Spinal cord (tissue), 10 donors: ENCODE measurements at places on chromosomes 7 and 10.

DNA sequence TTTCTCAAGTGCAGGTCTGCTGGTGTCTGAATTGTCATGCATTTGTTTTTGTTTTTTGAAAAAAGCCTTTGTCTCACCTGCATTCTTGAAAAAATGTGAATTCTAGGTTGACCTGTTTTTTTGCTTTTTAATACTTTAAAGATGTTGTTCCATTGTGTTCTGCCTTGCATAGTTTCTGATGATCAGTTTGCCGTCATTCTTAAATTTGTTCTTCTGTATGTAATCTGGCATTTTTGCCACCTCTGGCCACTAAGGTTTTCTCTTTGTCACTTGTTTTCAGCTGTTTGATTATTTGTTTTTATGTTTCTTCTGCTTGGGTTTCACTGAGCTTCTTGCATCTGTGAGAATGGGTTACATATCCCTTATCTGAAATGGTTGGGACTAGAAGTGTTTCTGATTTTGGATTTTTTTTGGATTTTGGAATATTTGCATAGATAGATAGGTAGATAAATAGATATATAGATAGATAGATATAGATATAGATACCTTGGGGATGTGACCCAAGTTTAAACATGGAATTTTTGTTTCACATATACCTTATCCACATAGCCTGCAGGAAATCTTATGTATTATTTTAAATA is 16.5 kb downstream of the MGMT start:
- no peaks in the 10 kb centered on the region for H3K36me3 ChIP-seq
- no peak overlapping the region for H3K27ac ChIP-seq
- DNase-seq: no peak
- no peak overlapping the region for H3K4me3 ChIP-seq

DNA sequence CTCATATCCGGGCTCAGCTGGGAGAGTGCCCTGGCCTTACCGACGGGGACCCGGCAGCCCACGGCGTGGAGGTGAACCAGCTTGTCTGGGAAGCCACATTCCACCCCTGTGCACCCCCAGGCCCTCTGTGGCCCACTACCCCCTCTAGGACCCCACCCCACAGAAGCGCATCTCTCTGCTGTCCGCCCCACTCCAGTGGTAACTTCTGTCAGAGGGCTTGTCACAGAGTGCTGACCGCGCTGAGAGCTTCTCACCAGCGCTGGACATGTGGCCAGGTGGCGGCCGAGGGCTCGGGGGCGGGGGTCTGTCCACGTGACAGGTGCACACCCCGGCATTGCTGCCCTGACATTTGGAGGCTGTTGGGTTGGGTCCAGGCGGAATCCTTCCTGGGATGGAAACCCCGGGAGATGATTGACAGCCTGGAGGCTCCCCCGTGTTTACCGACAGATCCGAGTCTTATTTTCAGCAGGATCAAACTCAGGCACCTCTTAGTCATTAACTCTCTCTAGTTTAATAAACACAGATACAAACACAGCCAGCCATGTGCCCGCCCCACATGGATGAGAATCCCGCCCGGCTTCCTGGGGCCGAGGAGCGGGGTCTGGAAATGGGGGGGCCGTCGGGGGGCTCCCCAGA is 5.1 kb downstream of the ELFN1 start:
- DNase-seq: no peak
- H3K36me3 ChIP-seq: peaks cover 78% of the 10 kb centered on the region
- H3K27me3 ChIP-seq: peaks cover 3% of the 10 kb centered on the region
- H3K4me1 ChIP-seq: peaks cover 75% of the 10 kb centered on the region
- no peak overlapping the region for H3K27ac ChIP-seq

DNA sequence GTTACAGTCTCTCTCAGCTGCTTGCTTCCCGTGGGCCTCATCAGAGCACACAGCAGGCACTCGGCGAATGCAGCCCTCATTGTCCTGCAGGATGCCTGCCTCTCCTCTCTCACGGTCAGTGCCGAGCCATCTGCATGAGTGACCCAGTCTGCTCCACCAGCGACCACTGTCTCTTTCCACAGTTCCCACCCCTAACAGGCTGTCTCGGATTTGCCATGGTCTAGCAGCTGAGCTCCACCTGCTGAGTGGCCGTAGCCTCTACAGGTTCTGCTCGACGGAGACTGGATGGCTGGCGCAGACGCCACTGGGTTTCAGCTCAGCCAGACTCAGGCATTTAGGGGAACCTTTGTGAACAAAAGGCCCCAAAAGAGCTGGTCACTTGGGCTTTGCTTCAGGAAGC is 209.4 kb upstream of the FOXK1 start:
- no peak for DNase-seq
- no peak overlapping the region for H3K27ac ChIP-seq
- H3K36me3 ChIP-seq: no peaks in the 10 kb centered on the region
- H3K4me1 ChIP-seq: peaks cover 6% of the 10 kb centered on the region
- no peaks in the 10 kb centered on the region for H3K27me3 ChIP-seq

GRCh38 chr10:35204650-35205319 is 78.1 kb downstream of the CREM start:
- H3K4me3 ChIP-seq: no peak overlapping the region
- H3K27me3 ChIP-seq: no peaks in the 10 kb centered on the region
- H3K4me1 ChIP-seq: peaks cover 3% of the 10 kb centered on the region
- no peak for DNase-seq
- H3K36me3 ChIP-seq: no peaks in the 10 kb centered on the region

DNA sequence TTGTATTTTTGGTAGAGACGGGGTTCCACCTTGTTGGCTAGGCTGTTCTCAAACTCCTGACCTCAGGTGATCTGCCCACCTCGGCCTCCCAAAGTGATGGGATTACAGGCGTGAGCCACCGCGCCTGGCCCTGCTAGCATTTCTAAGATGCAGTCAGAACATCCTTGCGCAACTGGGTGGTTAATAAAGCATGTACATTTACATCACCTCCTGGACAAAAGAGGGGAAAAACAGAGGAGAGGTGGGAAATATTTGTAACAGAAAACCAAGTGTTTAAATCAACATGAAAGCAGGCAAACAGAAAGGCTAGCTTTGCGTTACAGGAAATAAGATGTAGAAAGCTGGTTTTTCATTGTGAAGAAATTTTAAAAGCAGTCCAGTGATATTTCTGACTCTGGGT is 220.9 kb upstream of the KMT2E start:
- H3K27ac ChIP-seq: no peak overlapping the region
- DNase-seq: no peak
- no peaks in the 10 kb centered on the region for H3K27me3 ChIP-seq
- H3K4me3 ChIP-seq: no peak overlapping the region
- H3K4me1 ChIP-seq: peaks cover 4% of the 10 kb centered on the region

- H3K27ac ChIP-seq: peak overlapping the region; percentile 22
- no peak overlapping the region for H3K4me3 ChIP-seq
- no peaks in the 10 kb centered on the region for H3K36me3 ChIP-seq
- H3K4me1 ChIP-seq: no peaks in the 10 kb centered on the region
Observed at GRCh38 chr10:126663328-126663727, 7.2 kb downstream of the C10orf90 start.

GRCh38 chr7:74101061-74101681 is 17.6 kb downstream of the LIMK1 start:
- no peak for DNase-seq
- H3K36me3 ChIP-seq: peaks cover 73% of the 10 kb centered on the region
- no peak overlapping the region for H3K4me3 ChIP-seq
- H3K4me1 ChIP-seq: no peaks in the 10 kb centered on the region
- H3K27me3 ChIP-seq: no peaks in the 10 kb centered on the region
- H3K27ac ChIP-seq: no peak overlapping the region

GRCh38 chr10:4195213-4195612 is 410.2 kb upstream of the KLF6 start:
- H3K36me3 ChIP-seq: no peaks in the 10 kb centered on the region
- no peaks in the 10 kb centered on the region for H3K4me1 ChIP-seq
- H3K27ac ChIP-seq: no peak overlapping the region
- H3K27me3 ChIP-seq: no peaks in the 10 kb centered on the region

DNA sequence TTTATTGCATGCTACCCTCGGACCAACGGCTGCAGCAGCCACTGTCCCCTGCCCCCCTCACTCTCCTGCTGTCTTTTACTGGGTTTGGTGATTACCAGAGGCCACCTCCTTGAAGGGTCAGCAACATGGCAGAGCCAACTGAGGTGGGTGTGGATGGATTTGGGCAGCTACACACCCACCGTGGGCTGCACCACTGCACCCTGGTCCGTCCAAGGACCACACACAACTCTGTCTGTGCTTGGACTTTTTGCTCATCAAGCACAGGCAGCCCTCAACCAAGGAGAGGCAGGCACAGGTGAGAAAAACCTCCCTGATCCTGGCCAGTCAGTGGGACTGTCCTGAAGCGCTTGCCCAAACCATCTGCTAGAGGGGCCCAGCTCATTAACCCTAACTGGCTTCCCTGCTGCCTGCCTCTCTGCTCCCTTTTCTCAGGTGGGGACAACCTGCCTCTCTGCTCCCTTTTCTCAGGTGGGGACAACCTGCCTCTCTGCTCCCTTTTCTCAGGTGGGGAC is 239.5 kb upstream of the PITRM1 start:
- H3K4me1 ChIP-seq: peaks cover 2% of the 10 kb centered on the region
- H3K27ac ChIP-seq: no peak overlapping the region
- H3K4me3 ChIP-seq: no peak overlapping the region
- no peaks in the 10 kb centered on the region for H3K27me3 ChIP-seq
- no peak for DNase-seq
